Thymus (tissue), 14 donors: ENCODE measurements at places on chromosomes 7 and 10. TPM values are rescaled to one million over a fixed set of nuclear protein-coding genes. Genes with fewer than 3 reads are reported as not detected.

TRIL gene
- total RNA-seq: 0.99 TPM

OGA gene
- 104 TPM for total RNA-seq

UCN3 gene
- total RNA-seq: 0.19 TPM

CASP2 gene
- 18.6 TPM for total RNA-seq

- no peak for DNase-seq
These were observed 1361.2 kb downstream of the XPNPEP1 start for GRCh38 chr10:108562105-108562504.

- no peak for DNase-seq
These were observed 5.2 kb upstream of the APBB1IP start for GRCh38 chr10:26432938-26433337.

GRCh38 chr7:77415823-77416620, at the start of gene GSAP:
GSAP (minus strand) TSS chr7:77416349; CDS start chr7:77416321, 28 bp downstream.
- DNase-seq: no peak

GRCh38 chr10:73344269-73344668, 14.4 kb downstream of the CFAP70 start:
- DNase-seq: no peak

GRCh38 chr7:106895246-106895864, 30.3 kb downstream of the PIK3CG start:
- peak; percentile 30 for DNase-seq

DNA sequence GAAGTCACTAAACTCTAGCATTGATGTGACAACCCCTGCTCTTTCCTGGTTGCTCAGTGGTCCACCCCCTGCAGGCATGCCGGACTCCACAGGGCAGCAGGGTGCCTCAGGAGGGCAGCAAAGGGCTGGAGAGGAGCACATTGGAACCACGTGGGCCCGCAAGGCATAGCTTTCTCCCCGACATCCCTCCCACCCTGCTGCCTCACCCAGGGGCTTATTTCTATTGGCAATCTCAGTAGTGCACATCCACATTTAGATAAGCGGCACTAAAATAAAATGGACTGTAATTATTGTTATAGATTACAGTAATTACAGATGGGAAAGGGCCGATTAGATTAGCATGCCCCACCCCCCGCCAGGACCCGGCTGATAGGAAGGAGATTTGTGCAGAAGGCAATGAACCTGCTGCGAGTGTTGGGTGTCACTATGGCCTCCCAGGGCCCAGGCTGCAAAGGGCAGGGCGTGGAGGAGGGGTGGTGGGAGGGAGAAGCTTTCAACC, 580.1 kb downstream of the GRID1 start:
- DNase-seq: no peak

DNA sequence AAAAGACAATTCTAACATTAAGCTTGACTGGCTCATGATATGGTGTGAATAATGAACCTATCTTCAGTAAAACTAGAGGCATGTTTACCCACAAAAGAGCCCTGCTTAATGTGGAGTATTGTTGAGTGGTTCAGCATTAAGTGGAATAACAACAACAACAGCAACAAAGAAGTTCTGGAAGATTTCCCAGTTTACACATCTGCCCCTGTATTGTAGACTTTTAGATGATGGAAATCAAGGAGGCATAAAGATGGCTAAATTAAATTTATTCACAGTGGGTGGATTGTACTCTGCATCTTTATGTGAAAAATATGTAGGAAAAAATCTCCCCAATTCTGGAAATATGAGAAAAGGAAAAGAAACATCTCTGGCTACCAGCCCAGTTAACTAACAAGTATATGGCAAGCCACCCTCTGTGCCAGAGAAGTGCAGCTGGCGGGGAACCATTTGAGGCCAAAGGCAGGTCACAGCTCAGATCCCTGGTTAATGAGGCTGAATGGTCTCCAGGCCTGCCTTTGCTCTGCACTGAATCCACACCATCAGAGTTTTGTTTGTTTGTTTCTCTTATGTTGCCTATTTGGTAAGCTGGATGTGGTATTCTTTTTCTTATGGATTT, 186.0 kb downstream of the SEMA3D start:
- no peak for DNase-seq

DNA sequence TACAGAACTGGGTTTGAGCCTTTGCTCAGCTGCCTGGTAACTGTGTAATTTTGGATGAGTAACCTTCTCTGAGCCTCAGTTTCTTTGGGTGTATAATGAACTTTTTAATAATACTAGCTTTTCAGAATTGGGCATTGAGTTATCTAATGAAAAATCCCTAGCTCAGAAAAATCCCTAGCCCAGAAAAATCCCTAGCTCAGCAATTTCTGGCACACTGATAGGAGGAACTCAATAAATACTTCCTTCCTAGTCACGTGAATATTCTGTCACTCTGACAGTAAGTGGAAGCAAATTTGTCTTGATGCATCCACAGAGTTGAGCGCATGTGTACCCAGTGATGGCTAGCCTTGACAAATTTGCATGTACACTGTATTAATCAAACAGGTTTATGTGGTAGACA, 817.6 kb downstream of the XPNPEP1 start:
- DNase-seq: no peak

DNA sequence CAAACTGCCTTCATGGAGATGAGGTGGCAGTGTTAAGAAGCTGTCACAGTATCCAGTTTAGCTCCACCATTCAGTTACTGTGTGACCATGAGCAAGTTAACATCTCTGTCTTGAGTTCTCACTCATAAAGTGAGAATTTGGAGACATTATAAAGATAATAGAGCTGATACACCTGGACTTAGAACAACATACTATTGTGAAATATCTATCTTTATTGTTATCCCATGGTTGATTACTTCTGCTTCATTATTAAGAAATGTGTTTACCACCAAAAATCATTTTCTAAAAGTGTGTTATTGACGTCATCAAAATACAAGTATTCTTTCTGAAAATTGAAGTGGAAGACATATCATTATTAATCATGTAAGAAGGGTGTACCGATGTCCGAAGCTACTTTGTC, 166.9 kb downstream of the SEMA3A start:
- DNase-seq: no peak
